ENCODE measurements at places on chromosomes 4 and X. TPM values are rescaled to one million over a fixed set of nuclear protein-coding genes. Genes with fewer than 3 reads are reported as not detected.

The ANAPC10 gene
- 34.9 TPM for total RNA-seq

The BBS12 gene
- total RNA-seq = 5.9 TPM

The BEND4 gene
- total RNA-seq = 9.6 TPM

The GAGE12G gene
- not detected for total RNA-seq

The IL2RG gene
- total RNA-seq = not detected

The PDZD4 gene
- total RNA-seq = 5.2 TPM

- no peak for DNase-seq
Measured at GRCh38 chrX:23789386-23790154, 6.6 kb downstream of the SAT1 start.

- no peak for DNase-seq
Measured at GRCh38 chrX:133594156-133594555, 178.9 kb upstream of the GPC4 start.

GRCh38 chr4:36323816-36324419 lies 42.5 kb downstream of the DTHD1 start:
- DNase-seq = no peak

DNA sequence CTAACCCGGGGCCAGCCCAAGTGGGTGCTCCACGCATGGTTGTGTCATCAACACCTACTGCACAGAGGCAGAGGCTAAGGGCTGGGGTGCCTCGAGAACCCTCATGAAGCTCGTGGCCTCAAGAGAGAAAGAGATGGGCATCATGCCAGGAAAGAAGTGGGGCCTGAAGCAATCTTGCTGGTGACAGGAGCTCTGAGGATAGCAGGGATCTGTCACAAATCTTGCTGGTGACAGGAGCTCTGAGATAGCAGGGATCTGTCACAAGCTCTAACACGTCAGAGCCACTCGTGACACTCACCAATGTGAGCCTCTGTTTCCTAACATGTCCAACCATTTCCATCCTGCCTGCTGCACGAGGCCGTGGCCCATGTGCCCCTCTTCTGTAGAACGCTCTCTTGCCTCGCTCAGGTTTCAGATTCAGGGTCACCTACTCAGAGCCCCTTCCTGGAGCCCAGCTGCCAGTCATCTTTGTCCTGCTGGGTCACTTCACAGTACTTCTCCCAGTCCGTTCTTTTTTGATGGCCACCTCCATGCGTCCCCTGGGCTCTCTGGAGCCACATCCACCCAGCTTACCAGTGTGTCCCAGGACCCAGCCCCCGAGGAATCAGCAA lies 21.1 kb downstream of the PNMA6E start:
- no peak for DNase-seq

DNA sequence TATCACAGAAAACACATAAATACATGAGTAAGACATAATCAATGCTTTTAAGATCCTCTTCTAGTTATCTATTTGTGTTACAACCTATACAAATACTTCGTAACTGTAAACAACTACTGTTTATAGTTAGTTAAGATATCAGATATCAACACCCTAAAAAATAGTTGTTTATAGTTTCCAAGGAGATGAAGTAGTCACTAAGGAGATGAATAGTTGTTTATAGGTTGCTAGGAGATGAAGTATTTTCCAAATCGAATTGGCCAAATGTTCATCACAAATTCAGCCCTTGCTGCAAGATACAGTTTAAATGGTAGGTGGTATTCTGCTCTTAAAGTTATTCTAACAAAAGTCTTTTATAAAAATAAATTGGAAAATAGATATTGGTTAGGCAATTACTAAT lies 618.2 kb upstream of the PCDH10 start:
- DNase-seq = no peak

DNA sequence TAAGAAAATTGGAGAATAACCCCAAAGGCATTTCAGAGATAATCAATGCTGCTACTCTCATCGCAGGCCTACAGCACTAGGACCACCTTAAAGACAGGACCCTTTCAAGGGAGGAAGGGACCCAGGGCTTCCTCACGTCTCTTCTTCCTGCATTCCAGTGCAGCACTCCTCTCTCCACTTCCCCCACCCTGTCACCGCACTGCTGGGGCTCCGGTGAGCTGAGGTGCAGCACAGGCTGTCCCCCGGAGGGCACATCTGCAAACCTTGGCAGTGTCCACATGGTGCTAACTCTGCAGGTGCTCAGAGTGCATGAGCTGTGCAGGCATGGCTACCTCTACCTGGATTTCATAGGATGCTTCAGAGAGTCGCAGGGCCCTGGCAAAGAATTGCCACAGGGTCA lies 305.6 kb downstream of the DCHS2 start:
- no peak for DNase-seq

- DNase-seq = no peak
Measured at GRCh38 chr4:10006231-10006600, 15.1 kb downstream of the SLC2A9 start.

DNA sequence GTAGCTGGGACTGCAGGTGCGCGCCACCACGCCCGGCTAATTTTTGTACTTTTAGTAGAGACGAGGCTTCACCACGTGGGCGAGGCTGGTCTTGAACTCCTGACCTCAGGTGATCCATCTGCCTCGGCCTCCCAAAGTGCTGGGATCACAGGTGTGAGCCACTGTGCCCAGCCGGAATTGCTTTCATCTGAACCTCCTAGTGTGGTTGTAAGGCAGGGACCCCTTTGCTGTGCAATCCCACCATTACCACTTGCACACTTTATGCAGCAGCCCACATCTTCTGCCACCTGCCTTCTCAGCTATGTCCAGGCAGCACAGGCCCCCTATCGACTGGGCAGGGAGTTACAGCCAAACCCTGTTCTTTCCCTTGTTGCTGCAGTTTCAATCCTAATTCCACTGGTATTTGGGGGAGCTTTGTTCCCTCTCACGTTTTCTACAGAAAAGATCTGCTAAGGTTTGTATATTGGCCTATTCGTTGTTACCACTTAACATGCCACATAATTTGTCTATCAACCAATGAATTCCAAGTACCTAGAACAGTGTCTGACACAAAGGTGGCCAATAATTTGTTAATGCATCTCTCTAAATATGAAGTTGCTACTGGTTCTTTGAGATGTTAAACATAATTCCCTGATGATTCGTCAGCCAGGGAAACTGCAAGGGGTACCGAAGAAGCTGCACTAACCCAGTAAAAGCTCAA lies 6.5 kb downstream of the RPL39 start:
- peak; percentile 24 for DNase-seq

DNA sequence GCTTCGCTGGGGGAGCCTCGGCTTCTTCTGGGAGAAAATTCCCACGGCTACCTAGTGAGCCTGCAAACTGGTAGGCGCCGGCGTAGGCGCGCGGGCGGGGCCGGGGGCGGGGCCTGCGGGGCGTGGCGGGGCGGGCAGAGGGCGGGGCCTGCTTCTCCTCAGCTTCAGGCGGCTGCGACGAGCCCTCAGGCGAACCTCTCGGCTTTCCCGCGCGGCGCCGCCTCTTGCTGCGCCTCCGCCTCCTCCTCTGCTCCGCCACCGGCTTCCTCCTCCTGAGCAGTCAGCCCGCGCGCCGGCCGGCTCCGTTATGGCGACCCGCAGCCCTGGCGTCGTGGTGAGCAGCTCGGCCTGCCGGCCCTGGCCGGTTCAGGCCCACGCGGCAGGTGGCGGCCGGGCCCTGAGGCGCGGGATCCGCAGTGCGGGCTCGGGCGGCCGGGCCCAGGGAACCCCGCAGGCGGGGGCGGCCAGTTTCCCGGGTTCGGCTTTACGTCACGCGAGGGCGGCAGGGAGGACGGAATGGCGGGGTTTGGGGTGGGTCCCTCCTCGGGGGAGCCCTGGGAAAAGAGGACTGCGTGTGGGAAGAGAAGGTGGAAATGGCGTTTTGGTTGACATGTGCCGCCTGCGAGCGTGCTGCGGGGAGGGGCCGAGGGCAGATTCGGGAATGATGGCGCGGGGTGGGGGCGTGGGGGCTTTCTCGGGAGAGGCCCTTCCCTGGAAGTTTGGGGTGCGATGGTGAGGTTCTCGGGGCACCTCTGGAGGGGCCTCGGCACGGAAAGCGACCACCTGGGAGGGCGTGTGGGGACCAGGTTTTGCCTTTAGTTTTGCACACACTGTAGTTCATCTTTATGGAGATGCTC lies at the start of gene HPRT1:
HPRT1 (plus strand) TSS at position 161 of the 857 bp plus-strand sequence; CDS start at position 308, 147 bp downstream.
- DNase-seq = peak; percentile 90

DNA sequence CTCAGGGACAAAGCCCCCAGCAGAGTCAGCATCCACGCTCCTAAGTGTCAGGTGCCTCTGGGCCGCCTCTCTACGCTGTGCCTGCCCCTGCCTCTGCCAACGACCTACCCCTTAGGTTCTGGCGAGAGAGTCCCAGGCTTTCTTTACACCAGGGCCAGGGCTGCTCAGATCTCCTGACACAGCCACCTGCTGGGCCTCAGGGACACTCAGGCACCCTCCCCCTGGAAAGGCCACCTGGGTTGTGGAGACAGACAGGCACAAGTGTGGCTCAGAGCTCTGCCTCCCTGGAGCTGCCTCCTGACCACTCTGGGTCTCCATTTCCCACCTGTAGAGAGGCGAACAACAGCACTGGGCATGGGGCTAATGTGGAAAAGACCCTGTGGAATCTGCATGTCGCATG lies 90.0 kb upstream of the ADRA2C start:
- no peak for DNase-seq

DNA sequence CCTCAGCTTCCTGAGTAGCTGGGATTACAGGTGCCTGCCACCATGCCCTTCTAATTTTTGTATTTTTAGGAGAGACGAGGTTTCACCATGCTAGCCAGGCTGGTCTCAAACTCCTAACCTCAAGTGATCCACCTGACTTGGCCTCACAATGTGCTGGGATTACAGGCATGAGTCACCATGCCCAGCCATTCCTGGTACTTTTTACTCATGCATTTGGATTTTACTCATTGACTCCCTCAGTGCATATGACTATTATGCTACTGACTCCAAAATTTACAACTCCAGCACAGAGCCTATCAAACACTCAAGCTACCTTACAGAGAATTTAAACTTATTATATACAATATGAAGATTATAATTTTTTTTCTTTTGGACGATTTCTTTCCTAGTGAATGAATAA lies 199.9 kb downstream of the CXXC4 start:
- no peak for DNase-seq

DNA sequence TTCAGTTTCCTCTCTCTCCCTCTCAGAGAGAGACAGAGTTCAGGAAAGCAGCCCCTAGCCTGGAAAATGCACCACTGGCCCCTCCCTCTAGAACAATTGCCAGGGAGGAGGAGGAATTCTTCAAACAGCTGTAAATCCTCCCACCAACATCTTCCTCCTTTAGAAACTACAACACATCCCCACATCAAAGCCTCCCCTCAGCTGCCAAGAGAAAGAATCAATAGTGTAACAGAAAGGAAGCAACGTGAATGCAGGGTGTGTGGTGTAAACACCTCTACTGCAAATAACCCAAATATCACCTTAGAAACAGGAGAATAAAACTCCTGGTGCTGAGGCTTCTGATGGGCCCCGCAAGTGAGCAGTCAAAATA lies 249.9 kb upstream of the GATB start:
- peak; percentile 12 for DNase-seq

GRCh38 chrX:17606231-17606630 lies 131.1 kb upstream of the SCML1 start:
- no peak for DNase-seq

- DNase-seq = no peak
Measured at GRCh38 chrX:109487640-109488039, 5.8 kb upstream of the GUCY2F start.

DNA sequence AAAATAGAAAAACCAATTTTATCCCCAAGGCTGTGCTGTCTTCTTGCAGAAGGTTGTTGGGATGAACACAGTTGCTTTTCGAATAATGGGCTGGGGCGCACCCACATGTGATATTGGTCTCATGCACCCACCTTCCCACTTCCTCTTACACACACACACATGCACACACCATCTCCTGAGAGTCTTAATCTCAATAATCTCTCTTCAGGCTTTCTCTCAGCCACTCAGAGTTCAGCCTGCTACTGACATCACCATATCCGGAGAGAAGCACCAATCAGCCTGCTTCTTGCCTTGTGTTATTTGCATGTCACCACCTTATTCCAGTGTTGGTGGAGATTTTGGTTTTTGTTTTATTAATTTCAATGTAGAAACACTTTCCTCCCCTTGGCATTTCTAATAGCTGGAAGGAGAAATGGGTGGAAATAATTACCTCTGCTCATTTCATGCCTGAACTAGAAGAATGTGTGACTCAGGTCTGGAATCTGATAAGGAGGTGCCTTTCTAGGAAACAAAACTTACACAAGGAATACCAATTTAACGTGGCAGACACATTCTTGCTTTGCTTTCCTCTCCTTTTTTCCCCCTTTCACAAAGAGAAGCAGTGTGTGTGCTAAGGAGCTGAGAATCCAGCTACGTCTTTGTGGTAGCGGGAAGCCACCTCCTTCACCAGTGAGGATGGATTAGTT lies 400.2 kb downstream of the MID1IP1 start:
- no peak for DNase-seq

- no peak for DNase-seq
Measured at GRCh38 chrX:623268-623598, 7.4 kb upstream of the SHOX start.

- no peak for DNase-seq
Measured at GRCh38 chrX:16479206-16479869, 170.6 kb upstream of the S100G start.

DNA sequence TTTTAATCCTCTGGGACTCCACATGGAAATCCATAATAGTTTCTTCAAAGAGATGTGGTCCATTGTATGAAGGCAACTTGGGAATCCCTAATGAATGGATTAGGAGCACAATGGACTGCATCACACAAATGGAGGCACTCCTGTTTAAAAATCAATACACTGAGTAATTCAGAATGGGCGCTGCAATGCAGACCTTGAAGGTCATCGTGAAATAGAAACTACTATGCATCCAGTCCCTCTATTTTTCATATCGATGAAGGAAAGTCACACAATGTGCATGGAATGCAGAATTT lies 98.8 kb upstream of the EGFL6 start:
- peak; percentile 46 for DNase-seq

DNA sequence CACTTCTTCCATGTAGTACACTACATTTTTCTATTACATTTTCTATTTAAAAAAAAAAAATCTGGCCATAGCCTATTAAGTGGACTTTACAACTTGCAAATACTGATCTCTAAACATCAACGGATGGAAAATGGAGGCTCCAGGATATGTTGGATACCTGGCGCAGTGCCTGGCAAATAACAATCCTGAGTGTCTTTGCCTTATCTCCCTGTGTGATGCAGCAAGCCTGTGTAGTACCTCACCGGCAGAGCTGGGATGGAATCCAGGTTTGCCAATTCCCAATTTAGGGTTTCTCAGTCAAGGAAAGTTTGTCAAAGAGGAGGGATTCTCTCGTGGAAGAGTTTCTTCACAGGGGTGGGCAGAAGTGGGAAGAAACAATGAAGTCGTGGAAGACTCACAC lies 93.2 kb downstream of the KDR start:
- DNase-seq = no peak

GRCh38 chrX:132953354-132953753 lies 5.1 kb downstream of the HS6ST2 start:
- DNase-seq = peak; percentile 13

DNA sequence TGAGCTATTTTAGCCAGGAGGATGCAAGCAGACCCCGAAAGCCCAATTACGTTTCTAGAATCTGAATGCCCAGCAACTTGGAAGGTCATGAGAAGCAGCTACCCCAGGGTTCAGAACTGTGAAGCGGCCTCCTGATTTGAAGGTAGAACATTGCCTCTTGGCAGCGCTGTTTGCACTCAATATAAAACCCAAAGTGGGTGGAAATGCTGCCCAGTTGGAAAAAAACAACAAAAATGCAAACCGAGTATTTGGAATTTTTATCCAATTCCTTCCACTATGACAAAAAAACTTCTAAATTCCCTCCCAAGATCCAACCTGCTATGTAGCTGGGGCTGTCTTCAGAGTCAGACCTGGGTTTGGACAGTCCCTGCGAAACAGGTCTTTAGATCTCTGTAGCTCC lies 103.3 kb upstream of the RBPJ start:
- DNase-seq = no peak

- DNase-seq = no peak
Measured at GRCh38 chrX:54093571-54093970, 49.3 kb upstream of the PHF8 start.

All from neural progenitor cell (in vitro differentiated cells).